H9 (cell line): ENCODE measurements at places on chromosomes 2 and 18.
A peak's percentile ranks its signal among the peaks of the same experiment; 100 is the strongest.

GRCh38 chr2:8515864-8516533 lies 165.9 kb upstream of the ID2 start:
- no peak for DNase-seq

DNA sequence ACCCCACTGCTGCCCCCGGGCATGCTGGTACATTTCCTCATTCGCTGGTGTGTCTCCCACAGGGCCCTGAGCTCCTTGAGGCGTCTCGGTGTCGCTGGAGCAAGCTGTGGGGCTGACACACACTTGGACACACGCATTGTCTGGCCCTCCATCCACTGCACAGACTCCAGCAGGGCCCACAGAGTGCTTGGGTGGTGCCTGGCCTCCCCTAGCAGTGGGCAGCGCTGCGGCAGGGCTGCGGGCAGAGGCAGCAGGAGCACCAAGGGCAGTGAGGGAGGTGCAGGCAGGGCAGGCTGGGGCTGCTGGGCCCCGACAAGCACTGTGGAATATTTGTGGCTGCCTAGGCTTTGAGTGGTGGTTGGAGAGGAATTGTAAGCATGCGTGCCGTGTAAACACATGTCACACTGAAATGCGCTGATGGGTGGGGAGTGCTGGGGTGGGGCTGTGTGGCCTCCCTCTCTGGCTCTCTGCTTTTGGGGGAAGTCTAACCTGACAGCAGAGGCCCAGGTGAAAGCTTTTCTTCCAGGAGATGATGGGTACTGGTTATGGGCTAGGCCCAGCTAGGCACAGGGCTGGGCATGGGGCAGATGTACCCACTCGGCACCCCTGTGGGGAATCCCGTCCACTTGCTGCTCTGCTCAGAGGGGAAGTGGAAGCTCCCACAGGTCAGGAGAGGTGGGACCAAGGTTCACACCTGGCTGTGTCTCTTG lies 55.5 kb upstream of the HS6ST1 start:
- no peak for DNase-seq

GRCh38 chr2:221708902-221709301 lies 136.8 kb upstream of the EPHA4 start:
- no peak for DNase-seq

DNA sequence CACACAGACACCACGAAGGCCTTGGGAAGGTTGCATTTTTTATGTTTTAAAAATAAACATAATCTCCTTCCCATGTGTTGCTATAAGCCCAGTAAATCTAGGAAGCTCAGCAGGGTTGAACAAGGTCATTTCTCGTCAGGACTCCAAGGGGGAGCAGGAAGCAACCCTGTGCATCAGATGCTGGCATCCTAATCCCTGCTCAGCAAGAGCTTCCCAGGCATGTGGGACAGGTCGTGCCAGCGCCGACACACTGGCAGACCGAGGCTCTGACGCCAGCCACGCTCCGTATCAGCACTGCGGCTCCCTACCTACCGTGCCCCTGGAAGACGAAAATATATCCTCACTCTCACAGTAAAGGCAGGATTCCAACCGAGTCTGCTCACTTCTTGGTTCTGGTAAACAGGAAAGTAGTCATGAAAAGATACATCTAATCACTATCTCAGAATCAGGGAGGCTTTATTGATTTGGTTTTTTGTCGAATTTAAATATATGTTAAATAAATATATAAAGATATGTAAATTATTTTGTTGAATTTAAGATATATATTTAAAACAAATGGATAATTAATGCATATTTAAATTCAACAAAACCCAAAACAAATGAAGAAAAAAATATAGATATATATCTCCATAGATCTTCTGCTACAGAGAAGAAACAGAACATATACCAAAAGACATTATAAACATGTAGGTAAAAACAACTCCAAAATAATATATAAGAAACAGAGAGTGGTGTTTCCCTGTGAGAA lies 61.4 kb downstream of the TXNL1 start:
- no peak for DNase-seq

- DNase-seq = no peak
These were observed 64.9 kb upstream of the PSMD14 start for GRCh38 chr2:161243312-161243711.

DNA sequence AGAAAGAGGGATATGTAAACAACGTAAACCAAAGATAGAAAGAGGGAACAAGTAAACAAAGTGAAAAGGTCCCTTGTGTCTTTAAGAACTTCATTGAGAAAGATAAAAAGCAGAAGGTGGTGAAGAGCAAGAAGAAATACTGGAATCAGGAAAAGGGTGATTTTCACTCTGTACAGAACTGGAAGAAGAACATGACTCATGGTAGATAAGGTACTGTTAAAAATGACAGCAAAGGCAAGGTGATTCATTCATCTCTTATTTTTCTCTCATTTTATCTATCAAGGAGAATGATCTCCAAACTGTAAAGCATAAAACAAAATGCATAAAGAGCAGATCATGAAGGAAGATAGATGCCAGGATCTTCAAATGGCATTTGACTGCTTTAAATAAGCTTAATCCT lies 724.6 kb upstream of the CELF4 start:
- DNase-seq = no peak

GRCh38 chr2:239331560-239331959 lies 69.3 kb downstream of the HDAC4 start:
- DNase-seq = no peak

GRCh38 chr2:158357699-158358098 lies 98.9 kb downstream of the CCDC148 start:
- no peak for DNase-seq

DNA sequence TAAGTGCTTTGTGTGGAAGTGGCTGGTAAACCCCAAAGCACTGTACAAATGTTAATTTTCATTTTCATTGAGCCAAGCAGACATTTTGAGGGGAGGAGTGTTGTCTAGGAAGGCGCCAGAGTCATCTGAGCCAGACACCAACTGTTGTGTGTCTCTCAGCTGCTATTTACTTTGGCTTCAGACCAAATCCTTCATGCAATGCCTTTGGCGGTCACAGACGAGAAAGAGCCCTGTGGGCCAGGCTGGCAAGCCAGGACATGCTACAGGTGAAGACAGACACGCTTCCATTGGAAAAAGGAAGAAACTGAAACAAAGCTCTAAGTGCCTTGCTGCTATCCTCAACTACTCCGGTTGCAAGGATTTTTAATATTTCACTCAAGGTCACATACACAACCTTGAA lies 115.4 kb upstream of the CDC42EP3 start:
- DNase-seq = no peak

- no peak for DNase-seq
These were observed 134.3 kb upstream of the STON1 start for GRCh38 chr2:48395658-48396057.

- DNase-seq = no peak
These were observed 67.1 kb upstream of the KCNE4 start for GRCh38 chr2:222984908-222985307.

DNA sequence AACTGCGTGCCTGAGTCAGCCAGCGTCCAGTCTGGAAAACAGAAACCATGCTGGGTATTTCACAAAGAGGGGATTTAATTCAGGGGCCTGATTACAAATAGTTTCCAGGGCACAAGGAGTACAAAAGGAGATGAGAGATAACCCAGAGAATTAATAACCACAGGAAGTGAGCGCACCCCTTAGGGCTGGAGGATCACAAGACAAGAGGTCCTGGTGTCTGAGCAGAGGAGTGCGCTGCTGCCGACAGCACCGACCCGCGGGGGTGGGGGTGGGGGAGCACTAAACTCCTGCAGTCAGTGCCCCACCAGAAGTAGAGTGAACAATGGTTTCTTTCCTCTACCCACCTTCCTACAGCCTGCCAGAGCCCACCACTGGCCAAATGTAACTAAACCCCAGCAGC lies 20.8 kb upstream of the MAL start:
- no peak for DNase-seq

- DNase-seq = no peak
These were observed 103.9 kb downstream of the MAPK4 start for GRCh38 chr18:50663626-50664441.

GRCh38 chr18:13252686-13253410 lies 34.3 kb downstream of the LDLRAD4 start:
- DNase-seq = peak; percentile 20

DNA sequence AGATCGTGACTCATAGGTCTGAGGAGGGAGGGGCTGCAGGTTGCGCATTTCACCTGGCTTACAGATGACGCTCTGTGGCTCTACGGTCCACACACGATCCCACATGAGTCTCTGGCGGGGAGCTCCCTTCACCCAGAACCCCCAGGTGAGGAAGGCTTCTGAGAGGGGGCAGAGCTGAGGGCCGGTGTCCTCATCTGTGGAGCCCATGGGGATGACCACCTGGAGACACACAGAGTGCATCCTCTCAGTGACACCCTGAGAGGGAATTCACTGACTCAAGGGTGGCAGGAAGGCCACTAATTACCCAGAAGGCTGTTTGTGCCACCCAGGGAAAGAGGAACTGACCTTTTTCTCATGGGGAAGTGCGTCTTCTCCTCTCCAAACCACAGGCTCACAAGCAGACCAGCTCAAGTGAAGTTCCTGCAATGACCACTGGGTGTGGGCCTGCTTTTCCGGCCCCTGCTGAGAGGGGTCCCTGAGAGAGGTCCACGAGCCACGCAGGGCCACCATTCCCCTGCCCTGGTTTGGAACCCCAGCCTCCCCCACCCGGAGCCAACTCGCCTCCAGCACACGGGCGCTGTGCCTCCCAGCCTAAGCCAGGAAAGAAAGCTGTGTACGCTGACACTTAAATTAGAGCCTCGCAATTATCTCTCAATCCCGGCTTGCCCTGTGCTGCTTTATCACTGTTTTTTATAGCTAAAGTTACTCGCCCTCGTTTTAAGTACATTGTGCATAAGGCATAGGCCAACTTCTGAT lies 114.1 kb downstream of the BCL11A start:
- DNase-seq = peak; percentile 58

GRCh38 chr2:239575931-239576445 lies 175.2 kb upstream of the HDAC4 start:
- DNase-seq = no peak

GRCh38 chr2:232292395-232293154 lies 86.0 kb upstream of the ALPP start:
- DNase-seq = peak; percentile 82

DNA sequence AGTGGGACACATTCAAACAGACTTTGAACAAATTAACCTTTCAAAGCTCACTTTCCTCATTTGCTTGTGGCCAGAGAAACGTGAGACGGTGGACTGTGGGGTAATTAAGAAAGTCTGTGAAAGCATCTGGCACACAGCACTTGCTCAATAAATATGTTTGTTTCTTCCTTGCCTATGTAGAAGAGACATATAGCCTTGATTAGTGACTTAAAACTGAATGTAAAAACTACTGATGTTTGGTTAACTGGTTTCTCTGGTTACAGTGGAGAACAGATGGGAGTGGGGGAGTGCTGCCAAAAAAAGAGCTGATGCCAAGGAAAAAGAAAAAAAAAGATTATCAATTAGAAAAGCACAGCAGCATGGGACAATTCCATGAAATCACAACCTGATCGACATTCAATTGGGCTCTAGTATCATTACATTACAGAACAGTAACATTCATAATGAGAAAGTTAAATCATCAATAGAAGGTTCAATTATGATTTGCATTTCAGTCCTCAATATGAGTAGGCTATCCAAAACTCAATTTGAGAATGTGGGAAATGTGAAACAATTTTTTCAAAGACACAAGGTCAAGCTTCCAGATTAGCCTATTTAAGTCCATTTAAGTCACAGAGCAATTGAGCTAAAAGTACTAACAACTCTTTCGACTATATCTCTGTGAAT lies 14.7 kb downstream of the CUL3 start:
- DNase-seq = no peak
